Hematopoietic multipotent progenitor cell treated with erythropoietin and hydrocortisone succinate and interleukin-3 and kit ligand, for 17 days (in vitro differentiated cells): ENCODE measurements at places on chromosomes 1 and 21.

- peak; percentile 14 for DNase-seq
Observed at GRCh38 chr1:86753700-86754099, 49.3 kb downstream of the SH3GLB1 start.

DNA sequence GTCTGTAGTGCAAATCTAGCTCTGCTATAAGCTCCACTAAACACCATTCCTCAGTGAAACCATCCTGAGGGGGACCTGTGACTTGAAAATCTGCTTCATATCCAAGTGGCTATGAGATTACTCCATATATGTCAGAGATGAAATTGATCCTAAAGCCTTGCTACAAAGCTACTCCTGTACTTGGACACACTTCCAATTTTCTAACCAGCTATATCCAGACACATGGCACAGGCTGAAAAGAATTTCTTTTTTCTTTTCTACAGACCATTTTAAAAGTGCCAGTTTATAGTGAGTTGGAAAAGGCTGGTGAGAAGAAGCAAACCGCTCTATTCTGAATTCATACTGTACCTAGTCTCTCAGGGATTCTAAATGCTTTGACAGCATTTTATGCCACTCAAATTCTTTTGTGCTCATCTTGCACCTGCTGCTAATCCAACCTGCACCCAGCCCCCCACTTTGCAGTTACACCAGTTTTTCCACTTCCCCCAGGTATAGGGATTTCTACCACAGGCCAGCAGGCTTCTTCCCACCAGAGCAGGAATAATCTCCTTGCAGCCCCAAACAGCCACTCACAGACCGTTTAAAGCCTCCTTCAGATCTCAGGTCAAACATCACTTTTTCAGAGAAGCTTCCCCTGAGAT is 112.5 kb downstream of the RERE start:
- no peak for DNase-seq

DNA sequence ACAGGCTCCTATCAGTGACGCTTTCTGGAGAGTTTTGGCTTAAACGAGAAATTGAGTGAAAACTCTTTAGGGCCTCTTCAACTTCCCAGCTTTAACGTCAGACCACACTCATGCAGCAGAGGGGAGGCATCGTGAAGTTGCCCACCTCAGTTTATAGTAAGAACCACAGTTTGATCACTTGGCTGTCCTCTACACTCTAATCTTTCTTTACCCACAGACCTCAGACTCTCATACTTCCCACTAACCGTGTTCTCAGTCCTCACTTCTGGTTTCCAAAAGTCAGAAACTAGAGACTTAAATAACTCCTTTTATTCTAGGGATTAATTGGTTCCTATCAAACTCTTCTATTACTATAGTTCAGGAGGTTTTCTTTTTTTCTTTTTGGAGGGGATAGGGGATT is 302.2 kb downstream of the NTNG1 start:
- DNase-seq = no peak

DNA sequence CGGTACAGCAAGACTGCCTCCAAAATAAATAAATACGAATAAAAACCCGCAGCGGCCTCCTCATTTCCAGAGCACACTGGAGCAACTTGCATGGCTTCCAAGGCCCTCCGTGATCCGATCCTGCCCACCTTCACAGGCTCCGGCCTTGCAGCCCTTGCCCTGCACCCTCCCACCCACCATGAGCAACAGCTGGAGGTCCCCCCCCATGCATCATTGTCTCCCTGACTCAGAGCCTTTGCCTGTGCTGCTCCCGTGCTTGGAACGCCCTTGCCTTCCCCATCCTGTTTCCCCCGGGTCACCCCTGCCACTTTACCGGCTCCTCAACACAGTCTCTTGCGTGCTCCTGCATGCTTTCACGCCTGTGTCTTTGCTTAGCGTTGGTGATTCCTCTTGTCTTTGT is 71.0 kb upstream of the ANGPTL1 start:
- DNase-seq = no peak

- DNase-seq = peak; percentile 20
Observed at GRCh38 chr1:201447903-201448871, 20.8 kb downstream of the PHLDA3 start.

DNA sequence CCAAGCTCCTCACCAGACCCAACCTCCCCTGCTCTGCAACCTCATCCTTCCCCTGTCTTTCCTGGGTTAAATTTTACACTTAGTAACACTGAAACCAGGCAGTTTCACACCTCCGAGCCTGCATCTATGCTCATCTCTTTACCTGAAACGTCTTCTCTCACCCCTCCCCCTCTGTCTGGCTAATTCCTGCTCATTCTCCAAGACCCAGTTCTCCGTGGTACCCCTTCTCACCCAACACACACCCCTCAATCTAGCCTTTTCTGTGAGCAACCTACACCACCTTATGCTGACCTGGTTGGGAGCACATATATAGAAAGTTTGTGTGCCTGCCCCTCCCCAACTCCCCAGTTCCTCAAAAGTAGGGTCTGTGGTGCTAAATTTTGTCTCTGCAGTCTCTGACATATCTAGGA is 3.7 kb upstream of the KIAA1614 start:
- no peak for DNase-seq

DNA sequence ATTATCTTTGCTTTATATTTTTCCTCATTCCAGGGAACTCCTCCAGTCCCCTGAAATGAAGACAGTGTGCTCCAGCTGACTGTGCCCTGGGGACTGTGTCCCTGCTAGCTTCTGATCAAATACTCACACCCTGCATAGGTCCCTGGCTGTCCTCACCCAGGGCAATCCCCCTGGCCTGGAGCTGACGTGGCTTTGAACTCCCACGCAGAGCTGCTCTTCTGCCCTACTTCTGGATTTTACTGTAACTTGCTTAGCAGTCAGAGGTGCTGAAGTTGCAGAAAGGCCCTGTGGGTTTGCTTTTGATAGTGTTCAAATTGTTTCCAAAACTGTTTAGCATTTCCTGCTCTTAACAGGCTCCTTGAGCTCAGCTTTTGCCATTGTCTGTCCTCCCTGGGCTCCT is 186.5 kb downstream of the FASLG start:
- no peak for DNase-seq
